NT2/D1 (cell line): ENCODE measurements at places on chromosomes 2 and 18.

DNA sequence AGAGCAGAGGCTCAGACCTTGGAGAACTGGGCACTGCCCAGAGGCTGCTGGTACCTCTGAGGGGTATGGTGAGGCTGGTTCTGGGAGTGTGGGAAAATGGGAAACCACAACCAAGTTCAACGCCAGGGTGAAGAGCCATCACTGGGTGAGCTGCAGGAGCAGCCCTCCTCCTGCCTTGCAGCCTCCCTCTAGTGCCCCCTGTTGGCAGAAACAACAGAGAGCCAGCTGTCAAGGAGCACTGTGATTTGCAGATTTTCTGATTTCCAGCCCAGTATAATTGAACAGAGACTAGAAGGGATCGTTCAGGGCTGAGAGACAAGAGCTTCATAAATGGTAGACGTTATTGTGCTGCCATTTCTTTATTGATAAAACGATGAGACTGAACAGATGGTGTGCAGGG lies 50.5 kb downstream of the MAPK4 start:
- no peak for DNase-seq

DNA sequence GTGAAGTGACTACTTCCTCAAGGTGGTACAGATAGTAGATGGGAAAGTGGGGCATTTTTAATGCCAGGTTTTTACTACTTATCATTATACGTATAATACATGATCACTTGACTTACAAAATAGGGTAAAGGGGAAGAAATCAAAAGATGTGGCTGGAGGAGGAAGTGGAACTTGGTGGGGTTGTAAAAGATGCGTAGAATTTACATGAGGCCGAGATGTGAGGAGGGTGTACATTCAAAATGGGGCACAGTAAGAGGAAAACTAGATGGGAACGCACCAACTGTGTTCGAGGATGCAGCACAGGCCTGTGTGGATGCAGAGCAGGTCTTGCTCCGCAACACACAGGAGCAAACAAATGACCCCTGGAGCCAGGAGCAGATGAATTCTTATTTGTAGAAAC lies 403.3 kb downstream of the TXNL1 start:
- DNase-seq: no peak

DNA sequence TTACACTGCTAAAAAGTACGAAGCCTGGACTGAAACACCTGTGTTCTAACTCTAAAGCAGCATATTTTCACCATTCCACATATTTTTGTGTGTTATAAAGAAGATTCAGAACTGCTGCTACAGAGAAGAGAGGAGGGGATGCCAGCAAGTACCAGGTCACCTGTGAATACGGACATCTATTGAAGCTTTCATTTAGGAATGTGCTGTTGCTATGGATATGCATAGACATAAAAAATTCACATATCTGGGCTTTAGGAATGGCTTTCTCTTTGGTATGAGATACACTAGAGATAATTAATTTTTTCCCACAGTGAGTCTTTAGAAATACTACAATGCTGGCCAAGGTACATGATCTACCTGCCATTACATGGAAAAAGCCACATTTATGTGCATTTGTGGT lies 238.5 kb downstream of the WDR7 start:
- DNase-seq: no peak

GRCh38 chr18:60311676-60312360 lies 60.8 kb downstream of the MC4R start:
- no peak for DNase-seq

GRCh38 chr2:137969418-137969765 lies 5.1 kb downstream of the HNMT start:
- no peak for DNase-seq

DNA sequence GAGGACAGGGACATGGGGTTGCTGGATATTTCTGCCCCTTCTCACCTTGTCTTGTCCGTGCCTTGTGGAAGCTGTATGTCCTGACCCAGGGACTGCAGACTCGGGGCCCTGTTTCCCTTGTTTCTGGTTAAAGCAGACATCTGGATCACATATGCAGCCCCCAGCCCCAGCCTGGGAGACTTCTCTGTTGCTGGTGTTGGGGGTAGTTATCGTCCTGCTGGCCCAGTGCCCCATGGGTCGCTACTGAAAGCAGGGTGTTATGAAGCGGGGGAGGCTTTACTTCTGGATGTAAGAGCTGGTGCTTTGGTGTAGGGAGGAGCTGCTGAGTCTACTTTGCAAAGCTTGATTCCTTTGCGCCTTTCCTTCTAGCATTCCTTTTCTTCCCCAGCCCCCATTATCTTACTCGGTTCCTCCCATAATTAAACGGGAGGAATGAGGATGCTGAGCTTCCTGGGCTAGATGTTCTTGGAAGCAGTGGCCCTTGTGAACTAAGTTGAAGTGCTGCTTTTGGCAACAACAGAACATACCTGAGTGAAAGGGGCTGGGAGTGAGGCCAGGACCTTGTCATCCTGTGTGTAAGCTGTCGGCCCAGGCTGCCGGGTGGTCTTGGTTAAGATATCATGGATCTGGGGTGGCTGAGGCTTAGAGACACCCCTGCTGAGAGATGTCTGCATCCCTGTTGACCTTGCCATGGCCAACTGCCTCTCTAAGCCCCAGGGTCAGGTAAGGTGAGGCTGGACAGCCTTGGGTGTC lies 3.4 kb downstream of the TET3 start:
- DNase-seq: no peak

DNA sequence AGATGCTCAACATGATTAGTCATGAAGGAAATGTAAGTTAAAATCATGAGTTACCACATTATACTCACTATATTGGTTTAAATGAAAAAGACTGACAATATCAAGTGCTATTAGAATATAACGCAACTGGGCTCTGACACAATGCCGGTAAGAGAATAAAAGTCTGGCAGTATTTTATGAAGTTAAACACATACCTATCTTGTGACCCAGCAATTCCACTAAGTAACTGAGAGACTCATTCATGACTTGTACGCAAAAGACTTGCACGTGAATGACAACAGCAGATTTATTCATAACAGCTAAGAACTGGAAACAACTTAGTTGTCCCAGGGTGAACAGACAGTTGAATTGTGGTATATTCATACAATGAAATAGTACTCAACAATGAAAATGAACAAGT lies 342.1 kb downstream of the SLC4A3 start:
- DNase-seq: no peak

DNA sequence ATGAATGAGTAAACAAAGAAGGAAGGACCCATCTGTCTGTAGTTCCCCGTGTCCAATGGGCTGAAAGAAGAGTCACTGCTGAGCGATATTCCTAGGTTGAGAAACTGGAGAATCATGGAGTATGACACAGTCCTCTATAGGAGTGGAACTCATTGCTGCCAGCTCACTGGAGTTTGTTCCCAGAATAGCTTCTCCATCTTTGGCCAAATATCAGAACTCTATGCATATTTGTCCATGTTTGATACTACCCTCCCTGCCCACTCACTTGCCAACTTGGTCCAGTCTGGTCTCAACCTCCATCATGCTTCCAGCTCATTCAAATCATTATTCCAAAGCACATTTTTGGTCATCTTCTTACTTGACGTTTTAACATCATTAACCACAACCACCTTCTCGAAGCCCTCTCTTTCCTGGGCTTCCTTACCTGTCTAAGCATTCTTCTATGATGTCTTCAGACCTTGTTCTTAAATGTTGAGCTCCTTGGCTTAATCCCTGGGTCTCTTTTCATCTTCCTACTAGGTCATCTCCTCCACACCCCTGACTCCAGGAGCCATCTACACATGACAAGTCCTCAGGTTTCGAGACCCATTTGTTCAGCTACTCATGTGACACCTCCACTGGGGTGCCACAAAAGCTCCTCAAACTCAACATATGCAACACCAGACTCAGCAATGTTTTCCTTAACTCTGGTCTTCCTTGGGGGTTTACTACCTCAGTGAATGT lies 221.6 kb downstream of the MYCN start:
- DNase-seq: no peak

- DNase-seq: no peak
Measured at GRCh38 chr2:102117472-102117858, 25.1 kb upstream of the IL1R1 start.
